Breast epithelium (tissue), 4 donors: ENCODE measurements at places on chromosomes 2 and 18. TPM values are rescaled to one million over a fixed set of nuclear protein-coding genes. Genes with fewer than 3 reads are reported as not detected.

The LAMA1 gene
- 10.2 TPM for total RNA-seq

The SNORC gene
- 0.32 TPM for total RNA-seq

The GNAL gene
- 6.6 TPM for total RNA-seq

The ANKRD30B gene
- total RNA-seq = 11.5 TPM

DNA sequence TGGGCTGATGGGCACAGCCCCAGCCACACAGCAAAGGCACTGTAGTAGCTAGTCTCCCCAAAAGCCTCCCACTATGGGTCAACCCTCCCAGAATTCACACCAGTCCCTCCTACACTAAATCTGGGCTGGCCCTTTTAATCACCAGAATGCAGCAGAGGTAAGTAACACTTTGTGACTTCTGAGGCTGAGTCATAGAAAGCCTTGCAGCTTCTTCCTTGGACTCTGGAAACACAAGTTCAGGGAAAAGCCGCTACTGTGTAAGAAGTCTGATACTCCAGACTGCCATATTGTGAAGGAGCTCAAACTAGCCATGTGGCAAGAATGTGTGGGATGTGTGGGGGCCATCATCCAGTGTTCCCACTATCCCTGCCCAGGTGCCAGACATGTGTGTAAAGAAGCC, 19.0 kb upstream of the SIX2 start:
- H3K4me1 ChIP-seq = no peaks in the 10 kb centered on the region
- H3K27ac ChIP-seq = no peak overlapping the region
